Stimulated activated CD4-positive, alpha-beta T cell treated with anti-CD3 and anti-CD28 coated beads, Interleukin-1b, Interleukin-23, amount 100 ng/mL, for 1 hour (primary cell): ENCODE measurements at places on chromosomes 2 and 18.

- no peak for DNase-seq
Observed at GRCh38 chr2:216110620-216111019, 1.5 kb downstream of the XRCC5 start.

- DNase-seq = no peak
Observed at GRCh38 chr18:48200631-48201336, 208.4 kb downstream of the ZBTB7C start.

GRCh38 chr2:22737144-22737543 lies 647.8 kb upstream of the KLHL29 start:
- DNase-seq = no peak

- DNase-seq = no peak
Observed at GRCh38 chr2:207483066-207483465, 46.7 kb upstream of the CREB1 start.

DNA sequence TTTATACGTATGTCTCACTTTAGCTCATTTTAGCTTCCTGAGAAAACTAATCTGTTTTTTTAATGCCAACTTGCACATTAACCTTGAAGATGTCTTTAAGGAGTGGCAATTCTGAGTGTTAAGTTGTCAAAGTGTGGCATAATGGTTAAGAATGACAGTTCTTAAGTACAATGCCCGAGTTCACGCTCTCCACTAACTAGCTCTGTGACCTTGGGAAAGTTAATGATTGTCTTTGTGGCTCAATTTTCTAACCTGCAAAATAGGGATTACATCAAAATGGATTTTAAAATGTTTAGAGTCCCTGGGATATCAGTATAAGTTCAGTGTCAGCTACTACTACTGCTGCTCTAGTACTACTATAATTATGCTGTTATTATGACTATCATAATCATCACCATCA lies 409.7 kb downstream of the SOCS6 start:
- DNase-seq = no peak

DNA sequence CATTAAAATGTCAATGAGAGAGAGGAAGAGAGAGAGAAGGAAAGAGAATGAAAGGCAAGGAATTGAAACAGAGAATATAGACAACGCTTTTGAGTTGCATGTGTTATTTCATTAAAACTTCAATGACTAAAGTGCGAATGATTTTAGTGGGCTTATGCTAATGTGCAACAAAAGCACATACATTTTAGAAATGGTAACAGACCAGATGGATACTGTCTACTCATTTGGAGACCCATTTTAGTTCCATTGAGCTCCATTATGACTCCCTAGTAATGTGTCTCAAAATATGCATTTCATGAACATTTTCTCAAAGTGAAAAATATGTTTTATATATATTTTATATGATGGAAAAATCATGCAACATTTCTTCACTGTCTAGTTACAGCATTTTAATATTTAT lies 622.2 kb upstream of the GCFC2 start:
- no peak for DNase-seq

- DNase-seq = no peak
Observed at GRCh38 chr2:173866874-173867618, 98.1 kb downstream of the SP3 start.

DNA sequence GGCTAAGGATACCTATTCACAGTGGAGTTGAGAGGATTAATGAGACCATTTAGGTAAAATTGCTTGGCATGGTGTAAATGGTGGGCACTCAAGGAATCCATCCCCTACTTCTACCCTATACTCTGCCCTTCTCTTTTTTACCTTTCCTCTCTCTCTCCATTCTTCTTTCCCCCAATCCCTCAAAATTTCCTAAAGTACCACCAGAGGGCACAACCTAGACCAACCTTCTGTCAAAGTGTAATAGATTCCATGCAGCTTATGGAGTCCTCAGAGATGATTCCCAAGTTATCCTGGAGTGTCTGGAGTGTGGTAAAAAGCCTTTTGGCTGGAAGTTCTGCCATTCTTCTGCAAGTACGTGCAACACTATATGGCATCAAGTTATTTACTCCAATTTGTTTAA lies 33.0 kb upstream of the CCDC195 start:
- DNase-seq = no peak

DNA sequence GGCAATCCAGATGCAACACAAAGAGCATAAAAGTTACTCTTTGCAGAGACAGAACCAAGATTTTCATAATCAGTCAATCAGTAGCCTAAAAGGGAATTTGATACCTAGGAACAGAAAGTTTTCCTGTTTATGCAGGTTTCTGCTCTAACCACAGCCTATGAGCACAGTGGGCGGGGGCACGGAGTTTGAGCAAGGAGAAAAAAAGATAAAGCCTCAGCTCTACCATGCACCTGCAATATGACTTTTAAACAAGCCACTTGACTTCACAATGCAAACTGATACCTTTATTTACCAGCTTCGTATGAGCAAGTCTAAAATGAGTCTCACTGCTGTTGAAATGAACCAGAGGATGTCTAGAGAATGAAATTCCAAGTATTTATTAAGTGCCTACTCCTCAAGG lies 5.6 kb upstream of the LRATD1 start:
- no peak for DNase-seq

DNA sequence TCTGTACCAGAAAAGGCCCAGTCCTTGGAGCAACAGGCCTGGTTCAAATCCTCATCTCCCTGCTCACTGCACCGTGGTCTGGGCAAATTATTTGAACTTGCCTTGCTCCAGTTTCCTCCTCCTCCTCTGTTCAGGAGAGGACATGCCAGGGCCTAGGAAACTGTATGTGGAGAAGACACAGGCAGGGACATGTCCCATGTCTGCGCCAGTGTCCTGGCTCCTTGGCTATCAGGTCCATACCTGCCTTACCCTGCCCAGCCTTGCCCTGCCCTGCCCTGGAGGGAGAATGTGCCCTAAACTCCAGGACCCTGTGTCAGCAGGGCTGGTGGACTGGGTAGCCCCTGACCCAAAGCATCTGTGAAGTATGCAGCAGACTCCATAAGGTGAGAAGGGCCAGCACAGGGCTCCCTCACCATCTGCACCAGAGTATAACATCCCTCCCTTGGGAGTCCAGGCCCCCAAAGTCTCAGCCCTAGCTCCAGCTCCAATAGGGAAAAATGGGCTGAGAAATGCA lies 165.3 kb downstream of the GALNT1 start:
- DNase-seq = no peak

GRCh38 chr18:13562494-13563029 lies 163.8 kb downstream of the FAM210A start:
- DNase-seq = no peak

- DNase-seq = no peak
Observed at GRCh38 chr2:98026292-98026691, 30.5 kb upstream of the TMEM131 start.

DNA sequence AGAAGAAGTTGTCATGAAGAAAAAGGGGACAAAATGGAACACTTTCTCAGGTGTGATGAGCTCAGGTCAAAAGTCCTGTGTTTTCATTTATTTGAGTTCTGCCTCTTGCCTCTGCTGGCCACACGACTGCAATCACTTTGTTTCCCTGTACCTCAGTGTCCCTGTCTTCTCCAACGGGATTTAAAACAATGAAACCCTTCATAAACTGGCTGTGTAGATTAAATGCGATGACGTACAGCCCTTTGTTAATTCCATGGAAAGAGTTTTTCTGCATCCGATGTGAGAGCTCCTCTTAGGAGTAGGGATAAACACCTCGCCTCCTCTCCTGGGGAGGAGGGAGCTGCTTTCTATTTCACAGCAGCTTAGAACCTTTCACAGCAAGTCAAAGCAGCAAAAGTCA lies 51.5 kb upstream of the CNGA3 start:
- no peak for DNase-seq

GRCh38 chr2:161136696-161137324 lies 23.4 kb upstream of the TANK start:
- DNase-seq = no peak

GRCh38 chr18:7174344-7175095 lies 56.4 kb upstream of the LRRC30 start:
- no peak for DNase-seq

DNA sequence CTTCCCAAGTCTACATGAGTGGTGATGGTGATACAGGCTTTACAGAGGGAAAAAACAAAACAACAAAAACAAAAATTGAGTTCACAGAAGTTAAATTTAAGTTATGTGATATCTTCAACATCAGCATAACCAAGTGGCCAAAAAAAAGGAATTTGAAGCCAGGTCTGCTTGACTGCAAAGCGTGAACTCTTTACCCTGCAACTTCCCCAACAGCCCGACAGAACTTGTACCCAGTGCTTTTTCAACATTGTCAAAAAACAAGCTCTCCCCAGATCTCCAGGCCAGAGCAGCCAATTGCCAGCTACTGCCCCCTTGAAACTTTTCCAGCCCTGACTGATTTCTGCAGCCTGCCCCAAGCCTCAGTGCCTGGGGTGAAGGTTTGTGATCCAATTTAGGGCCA lies 76.7 kb downstream of the RNF144A start:
- no peak for DNase-seq

- DNase-seq = no peak
Observed at GRCh38 chr2:5764041-5764440, 71.9 kb downstream of the SOX11 start.

DNA sequence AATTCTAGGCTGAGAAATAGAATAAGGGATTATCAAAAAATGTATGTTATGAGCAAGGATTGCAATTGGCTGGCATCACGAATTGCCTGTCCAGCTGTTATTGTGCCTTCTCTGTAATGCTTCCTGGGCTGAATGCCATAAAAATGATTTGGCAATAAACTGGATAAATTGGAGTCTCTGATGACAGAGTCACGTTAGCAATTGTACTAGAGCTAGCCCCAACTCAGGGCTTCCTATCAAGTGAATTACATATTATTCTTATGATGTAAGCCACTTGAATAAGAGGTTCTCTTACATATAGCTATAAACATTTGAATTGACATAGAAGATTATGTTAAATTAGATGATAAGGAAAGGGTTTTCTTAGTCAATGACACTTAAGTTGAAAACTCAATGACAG lies 607.5 kb upstream of the REG3G start:
- no peak for DNase-seq

DNA sequence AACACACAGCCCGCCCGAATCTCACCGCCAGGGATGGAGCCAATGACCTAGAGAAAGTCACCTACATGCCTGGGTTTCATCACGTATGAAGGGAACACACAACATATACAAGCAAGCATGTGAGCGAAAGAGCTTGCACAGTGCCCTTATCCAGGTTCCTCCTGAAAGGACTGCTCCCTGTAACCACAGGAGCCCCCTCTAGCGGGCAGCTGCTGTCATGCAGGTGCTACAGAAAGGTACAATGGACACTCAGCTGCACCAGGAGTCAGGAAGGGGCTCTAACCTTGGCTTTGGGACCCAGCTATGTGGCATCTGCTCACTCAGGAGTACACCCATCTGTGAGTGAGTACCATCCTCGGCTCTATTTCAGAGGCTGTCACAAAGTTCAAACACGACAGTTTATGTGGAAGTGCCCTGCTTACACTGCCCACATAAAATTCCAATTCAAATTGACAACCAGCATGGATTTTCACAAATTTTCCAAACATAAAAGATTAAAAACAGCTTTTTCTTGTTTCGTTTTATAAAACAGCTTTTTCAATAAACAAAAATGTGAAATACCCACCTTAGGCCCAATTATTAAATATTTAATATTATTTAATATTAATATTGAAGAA lies 3.5 kb downstream of the NDUFA10 start:
- peak; percentile 48 for DNase-seq

DNA sequence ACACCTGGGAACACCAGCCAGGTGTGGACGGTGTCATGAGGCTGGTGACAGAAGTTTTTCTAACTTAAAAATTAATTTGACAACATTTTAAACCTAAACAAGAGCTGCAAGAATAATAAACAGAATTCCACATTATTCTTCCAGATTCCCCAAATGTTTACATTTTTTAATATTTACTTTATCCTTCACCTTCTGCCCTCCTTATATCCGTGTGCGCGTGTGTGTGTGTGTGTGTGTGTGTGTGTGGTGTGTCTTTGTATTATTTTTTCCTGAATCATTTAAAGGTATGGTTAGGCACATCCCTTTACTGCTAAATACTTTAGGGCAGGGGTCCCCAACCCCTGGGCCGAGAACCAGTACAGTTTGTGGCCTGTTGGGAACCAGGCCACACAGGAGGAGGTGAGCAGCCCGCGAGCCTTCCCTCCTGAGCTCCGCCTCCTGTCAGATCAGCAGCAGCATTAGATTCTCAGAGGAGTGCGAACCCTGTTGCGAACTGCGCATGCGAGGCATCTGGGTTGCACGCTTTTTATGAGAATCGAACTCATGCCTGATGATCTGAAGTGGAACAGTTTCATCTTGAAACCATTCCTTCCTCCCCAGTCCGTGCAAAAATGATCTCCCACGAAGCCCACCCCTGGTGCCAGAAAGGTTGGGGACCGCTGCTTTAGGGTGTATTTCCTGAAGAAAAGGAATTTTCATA lies 16.4 kb upstream of the IL1R2 start:
- DNase-seq = no peak

GRCh38 chr2:9264301-9264700 lies 57.7 kb downstream of the ASAP2 start:
- DNase-seq = no peak

DNA sequence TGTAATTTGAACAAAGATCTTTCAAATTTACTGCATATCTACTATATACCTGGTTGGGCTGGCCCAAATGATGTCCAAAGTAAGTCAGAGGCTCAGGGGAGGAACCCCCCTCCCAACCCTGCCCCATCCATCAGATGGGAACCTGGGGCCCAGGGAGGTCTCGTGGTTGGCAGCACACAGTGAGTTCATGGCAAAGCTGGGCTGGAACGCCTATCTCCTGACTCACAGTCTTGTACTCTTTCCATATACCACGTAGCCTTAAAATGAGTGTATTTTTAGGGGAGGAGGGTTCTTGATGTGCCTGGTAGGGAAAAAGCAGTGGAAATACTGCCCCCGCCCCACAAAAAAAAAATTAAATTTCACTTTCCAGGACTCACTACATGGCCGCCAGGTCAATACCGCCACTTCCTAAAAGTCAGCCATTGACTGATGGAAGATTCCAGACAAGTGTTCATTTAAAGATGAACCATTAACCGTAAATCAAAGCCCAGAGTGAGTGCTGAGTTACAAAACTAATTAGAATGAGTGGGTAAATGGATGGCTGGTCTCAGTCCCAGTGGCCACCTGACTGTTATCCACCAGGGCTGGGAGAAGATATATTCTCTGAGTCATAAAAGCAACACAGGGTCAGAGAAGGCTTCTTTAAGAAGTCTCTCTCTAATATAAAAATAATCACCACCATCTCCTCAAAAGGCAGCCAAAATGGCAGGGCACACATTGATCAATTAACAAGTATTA lies 80.5 kb downstream of the ZBTB7C start:
- DNase-seq = no peak

- no peak for DNase-seq
Observed at GRCh38 chr18:70284976-70285620, 3.7 kb upstream of the SOCS6 start.
